Left cardiac atrium (tissue), 4 donors: ENCODE measurements at places on chromosomes 1 and 21.

DNA sequence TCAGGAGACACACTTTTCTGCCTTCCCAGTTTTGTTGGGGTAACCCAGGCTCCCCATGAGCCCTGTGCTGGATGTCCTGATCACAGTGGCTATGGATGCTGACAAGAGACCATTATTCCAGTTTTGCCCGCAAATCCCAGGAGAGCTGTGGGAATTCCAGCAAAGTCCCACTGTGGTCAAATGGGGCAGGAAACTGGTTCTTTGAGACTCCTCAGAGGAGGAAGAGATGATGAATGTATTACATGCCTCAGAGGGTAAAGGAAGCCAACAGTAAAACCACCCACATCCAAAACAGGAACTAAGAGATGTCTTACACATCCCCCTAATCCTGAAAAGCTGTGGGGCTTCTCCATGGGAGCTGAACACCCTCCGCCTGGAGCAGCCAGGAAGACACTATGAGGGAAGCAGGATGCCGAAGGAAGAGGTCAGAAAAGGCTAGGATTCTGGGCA is 12.8 kb upstream of the MPZL1 start:
- no peak for DNase-seq

- no peak for DNase-seq
Measured at GRCh38 chr1:111251570-111251969, 24.1 kb downstream of the CHI3L2 start.

DNA sequence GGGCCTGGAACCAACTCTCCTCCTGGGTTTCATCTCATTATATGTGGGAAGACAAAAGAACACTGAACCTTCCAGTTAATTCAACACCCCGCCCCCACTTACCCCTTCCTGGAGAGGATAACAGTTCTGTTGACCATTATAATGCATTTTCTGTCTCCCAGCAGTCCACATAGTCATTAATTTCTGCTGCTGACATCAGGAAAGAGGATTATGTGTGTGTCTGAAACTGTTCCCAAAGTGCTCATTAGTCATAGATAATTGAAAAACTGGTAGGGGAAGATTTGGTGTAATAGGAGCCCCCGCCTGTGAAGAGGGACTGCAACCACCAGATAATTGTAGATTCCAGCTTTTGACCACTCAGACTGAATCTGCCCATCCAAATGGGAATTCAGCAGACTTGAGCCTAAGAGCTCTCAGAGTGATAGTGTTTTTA is 208.7 kb downstream of the FGGY start:
- no peak for DNase-seq

- DNase-seq, result no peak
Measured at GRCh38 chr1:48767975-48768510, 8.6 kb downstream of the BEND5 start.

- DNase-seq, result no peak
Measured at GRCh38 chr1:86245566-86246190, 89.1 kb upstream of the COL24A1 start.

GRCh38 chr1:9441451-9442133 is 97.7 kb upstream of the SLC25A33 start:
- DNase-seq, result peak; percentile 46

DNA sequence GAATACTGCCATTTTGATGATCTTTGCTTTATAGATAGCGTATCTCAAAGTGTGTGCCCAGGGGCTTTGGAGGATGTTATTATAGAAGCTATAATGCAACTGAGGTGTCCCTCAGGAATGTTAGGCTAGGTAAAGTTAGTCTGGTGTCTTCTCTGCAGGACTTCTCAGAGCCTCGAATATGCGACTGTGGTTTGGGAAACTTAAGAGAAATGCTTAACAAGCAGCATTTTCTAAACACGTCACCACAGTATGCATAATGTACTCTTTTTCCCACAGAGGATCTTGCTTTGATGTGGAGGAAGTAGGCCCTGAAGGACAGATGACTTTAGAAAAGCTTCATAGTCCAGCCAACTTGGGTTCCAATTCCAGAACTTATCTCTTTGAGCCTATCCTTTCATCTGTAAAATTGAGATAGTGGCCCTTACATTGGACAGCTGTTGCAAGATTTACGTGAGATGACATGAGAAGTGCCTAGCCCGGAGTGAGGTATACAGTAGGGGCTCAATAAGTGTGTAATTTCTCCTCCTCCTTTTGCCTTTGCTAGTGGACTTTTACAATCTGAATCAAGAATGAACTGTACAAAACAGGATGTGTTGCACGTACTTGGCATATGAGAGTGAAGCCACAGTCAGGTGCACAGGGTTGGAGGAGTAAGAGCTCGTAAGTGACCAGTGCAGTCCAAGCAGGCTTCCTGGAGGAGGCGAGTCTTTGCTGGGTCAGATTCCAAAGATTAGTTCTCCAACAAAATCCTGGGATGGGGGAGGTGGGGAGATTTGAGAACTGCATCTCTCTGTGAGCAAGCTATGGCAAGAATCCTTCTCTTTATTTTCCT is 29.7 kb upstream of the TRABD2B start:
- DNase-seq, result no peak

- no peak for DNase-seq
Measured at GRCh38 chr1:214518361-214518760, 33.0 kb downstream of the PTPN14 start.

- no peak for DNase-seq
Measured at GRCh38 chr1:218259800-218260199, 25.3 kb upstream of the RRP15 start.

- no peak for DNase-seq
Measured at GRCh38 chr1:230752407-230752806, 5.2 kb downstream of the CAPN9 start.

GRCh38 chr1:226674892-226675714 is 64.0 kb downstream of the ITPKB start:
- peak; percentile 59 for DNase-seq

- DNase-seq, result no peak
Measured at GRCh38 chr1:157407367-157407766, 144.9 kb downstream of the FCRL5 start.

DNA sequence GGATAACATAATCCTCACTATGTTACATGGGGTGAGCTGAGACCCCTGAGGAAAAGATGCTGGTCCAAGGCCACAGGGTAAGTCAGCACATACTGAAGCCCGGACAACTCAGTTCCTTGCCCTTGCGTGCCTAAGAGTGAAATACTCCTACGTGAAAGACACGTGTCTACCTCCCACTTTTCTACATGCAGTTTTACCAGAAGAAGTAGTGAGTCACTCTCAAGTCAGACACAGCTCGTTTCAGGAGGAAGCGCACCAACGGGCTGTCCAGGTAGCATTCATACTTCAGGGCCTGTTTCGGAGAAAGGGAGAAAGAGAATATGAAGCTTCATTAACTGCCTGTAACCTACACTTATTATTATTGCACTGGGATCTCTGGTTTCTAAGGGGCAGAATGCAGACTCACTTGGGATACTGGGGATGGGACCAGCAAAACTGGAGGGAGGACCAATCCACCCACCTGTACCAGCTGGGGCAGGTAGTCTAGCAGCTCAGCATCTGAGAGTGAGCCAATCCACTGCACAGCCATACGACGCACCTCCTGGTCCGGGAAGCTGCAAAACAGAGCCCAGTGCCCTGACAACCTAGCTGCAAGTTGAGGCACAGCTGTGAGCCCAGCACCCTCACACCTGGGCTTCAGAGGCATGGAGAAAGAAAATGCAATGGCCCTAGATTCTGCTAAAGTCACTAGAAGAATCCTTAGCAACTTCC is 32.4 kb upstream of the PPP1R15B start:
- DNase-seq, result no peak

DNA sequence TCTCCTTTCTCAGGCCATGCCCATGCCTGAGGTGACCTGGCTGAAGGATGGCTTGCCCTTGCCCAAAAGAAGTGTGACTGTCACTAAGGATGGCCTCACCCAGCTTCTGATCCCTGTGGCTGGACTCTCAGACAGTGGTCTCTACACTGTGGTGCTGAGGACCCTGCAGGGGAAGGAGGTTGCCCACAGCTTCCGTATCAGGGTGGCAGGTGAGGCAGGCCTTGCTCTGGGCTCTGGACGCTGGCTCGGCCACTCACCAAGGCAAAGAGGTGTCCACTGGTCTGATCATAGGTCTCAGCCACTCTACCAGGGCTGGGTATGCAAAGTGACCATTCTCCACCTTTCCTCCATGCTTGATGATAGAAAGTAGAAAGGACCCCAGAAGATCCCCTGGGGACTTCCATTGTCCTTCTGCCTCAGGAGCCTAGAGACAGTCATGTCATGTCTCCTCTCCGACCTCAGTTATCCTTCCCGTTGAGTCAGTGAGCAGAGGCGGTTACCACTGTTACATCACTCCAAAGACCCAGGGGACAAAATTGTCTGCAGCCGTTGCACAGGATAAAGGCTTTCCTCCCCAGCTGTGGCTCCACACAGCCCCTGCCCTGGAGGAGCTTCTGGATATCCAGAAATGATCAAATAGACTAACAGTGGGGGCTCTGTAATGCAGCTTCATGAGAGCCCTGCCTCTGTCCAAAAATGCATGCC is 34.2 kb downstream of the IGFN1 start:
- DNase-seq, result no peak

- no peak for DNase-seq
Measured at GRCh38 chr1:93738075-93738622, 56.5 kb upstream of the BCAR3 start.

GRCh38 chr1:185825556-185825955 is 91.4 kb downstream of the HMCN1 start:
- no peak for DNase-seq

GRCh38 chr1:58842941-58843340 is 59.1 kb upstream of the JUN start:
- no peak for DNase-seq

GRCh38 chr1:34625521-34626015 is 129.3 kb upstream of the GJB5 start:
- DNase-seq, result no peak

- DNase-seq, result no peak
Measured at GRCh38 chr1:169087876-169088275, 18.6 kb upstream of the ATP1B1 start.

DNA sequence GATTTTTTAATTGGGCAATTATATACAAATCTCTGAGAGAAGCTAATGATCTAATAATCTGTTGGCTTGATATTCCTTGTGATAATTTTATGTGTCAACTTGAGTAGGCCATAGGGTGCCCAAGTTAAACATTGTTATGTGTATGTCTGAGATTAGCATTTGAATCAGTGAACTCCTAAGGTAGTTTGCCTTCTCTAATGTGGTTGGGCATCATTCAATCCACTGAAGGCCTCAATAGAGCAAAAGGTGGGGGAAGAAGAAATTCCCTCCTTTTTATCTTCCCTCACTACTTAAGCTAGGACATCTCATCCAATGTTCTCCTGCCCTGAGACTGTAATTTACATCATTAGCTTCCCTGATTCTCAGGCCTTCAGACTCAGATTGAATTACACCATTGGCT is 394.5 kb downstream of the LMO4 start:
- DNase-seq, result no peak

DNA sequence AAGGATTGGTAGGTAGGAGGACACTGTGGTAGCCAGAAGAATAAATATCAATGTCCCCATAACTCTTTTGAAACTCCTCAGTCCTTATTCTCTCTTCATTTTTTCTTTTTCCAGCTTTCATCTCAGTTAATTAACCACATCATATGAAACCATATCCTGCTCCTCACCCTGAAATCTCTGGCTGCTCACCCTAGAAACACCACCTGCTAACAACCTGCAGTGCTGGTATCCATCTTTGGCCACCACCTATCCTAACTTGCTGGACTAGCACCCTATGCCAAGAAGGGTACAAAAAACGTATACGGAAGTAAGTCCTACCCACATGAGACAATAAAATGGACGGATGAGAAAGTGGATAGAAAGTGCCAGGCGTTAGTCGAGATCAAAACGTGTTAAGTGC is 13.7 kb upstream of the DPYD start:
- no peak for DNase-seq

DNA sequence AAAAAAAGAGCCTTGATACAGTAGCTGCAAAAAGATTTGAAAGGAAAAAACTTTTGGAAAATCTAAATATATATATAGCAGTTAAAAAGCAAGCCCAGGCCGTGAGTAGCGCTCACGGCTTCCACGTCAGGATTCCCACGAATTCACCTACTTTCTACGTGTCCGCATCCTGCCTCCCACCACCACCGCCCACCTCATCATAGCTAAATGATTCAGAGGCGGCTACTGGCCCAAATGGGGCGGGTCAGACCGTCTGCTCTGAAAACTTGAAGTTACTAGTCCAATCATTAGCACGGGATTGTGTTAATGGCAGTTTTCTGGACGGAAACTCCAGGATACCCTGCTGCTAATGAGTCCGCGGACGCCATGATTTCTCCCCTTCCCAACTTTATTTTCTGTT is 1.3 kb upstream of the CCSAP start:
- DNase-seq, result no peak

GRCh38 chr1:157113631-157114030 is 14.0 kb upstream of the ETV3L start:
- DNase-seq, result no peak

- DNase-seq, result peak; percentile 14
Measured at GRCh38 chr1:7550261-7550865, 220.7 kb upstream of the VAMP3 start.

GRCh38 chr1:60149251-60149650 is 75.7 kb upstream of the C1orf87 start:
- DNase-seq, result peak; percentile 55

DNA sequence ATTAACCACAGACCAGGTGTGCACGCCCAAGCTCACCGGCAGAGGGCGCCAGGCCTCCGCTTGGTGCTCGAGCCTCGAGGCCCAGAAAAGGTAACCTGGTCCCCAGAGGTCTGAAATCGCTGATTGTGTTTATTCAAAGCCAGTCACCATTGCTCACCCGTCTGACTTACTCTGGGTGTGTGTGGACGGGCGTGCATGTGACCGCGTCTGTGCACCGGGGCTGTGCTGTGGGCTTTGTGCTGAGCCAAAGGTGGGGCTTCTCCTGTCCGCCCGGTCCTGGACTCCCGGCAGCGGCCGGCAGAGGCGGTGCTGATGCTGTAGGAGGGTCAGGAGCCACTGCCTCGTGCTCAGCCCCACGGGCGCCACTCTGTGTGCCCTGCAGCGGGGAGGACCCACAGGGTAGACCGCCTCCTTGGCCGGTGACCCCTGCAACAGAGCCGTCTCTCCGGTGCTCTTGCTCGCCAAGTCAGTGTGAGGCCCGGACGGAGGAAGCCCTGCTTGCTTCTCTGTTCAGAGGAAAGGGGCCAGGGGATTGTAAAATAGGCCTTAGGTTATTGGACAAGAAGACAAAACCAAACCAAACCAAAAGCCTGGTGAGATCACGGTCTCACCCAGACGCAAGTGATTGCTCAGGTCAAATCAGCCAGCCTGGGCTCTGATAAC is 32.0 kb upstream of the BTG2 start:
- peak; percentile 89 for DNase-seq

DNA sequence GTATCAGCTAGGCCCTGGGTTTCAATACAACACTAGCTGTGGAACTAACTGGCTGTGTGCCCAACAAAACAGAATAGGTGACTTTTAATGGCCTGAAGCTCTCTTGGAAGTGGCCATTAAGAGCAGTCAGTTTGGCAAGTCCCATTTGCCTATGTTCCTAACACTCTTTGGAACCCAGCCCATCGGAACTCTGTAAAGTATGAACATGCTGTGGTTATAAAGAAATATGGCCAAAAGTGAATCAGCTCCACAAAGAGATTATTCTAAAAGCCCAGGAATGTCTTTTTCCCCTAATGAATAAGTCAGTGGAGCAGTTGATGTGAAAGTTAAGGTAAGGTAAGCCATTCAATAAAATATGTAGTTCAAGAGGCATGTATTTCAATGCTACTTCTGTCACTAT is 223.7 kb upstream of the ADAMTS5 start:
- no peak for DNase-seq
